ENCODE measurements at places on chromosomes 5 and 9. TPM values are rescaled to one million over a fixed set of nuclear protein-coding genes. Genes with fewer than 3 reads are reported as not detected.
A peak's percentile ranks its signal among the peaks of the same experiment; 100 is the strongest.

DNA sequence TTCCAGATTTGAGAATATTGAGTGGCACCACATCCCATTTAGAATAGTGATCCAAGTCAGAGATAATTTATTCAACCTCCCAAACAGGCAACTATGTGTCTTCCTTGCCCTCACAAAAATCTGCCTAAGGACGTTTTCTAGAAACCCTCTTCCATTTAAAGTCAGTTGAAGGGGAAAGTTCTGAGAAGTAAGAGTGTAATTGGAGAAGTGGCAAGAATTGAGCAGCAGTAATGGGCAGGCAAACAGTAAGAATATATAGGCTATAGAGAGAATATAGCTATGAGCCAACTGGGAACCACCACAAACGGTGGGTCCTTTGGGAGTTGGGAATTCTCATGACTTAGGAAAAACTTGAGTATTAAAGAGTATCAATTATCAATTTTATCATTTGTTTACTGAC is 31.1 kb upstream of the CETN3 start:
- no peak for DNase-seq

- peak; percentile 37 for DNase-seq
These were observed 626.6 kb upstream of the SGCD start for GRCh38 chr5:155700333-155700732.

- peak; percentile 37 for DNase-seq
These were observed 36.2 kb upstream of the ANKRD55 start for GRCh38 chr5:56269216-56269927.

DNA sequence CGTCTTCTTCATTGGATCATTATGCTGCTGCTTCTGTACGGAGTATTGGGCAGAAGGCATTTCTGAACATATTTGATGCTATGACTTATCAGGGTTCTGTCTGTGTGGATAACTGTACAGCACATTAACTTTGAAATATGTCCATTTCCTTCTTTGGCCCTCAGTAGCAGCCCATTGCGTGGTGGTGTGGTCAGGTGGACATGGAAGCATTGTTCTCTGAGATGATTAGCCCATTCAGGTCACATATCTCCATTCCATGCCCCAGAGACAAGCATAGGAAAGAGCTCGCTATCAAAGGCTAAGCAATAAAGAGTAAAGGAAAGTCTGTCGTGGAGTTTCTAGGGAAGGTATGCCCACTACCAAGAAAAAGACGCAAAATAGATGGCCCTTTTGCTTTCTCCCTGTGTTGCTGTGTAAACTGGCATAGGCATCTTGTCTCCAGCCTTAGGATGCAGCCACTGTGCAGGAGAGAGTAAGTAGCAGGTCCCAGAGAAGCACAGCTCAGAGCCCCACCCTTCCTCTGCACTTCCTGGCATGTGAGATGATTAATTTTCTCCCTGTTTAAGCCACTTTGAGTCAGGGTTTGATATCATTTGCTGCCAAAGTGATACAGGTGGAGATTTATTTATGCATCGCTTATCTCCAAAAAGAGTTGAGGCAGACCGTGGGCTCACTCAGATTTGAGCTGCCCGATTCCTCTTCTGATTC is 221.9 kb downstream of the PDZD2 start:
- no peak for DNase-seq

GRCh38 chr9:12614488-12614887 is 78.7 kb upstream of the TYRP1 start:
- no peak for DNase-seq

- DNase-seq, result no peak
These were observed 478.9 kb downstream of the SPATA31D1 start for GRCh38 chr9:82467436-82467835.

GRCh38 chr9:99103054-99103895 is 1.6 kb upstream of the TGFBR1 start:
- DNase-seq, result peak; percentile 36

GRCh38 chr5:60210810-60211209 is 317.3 kb upstream of the PDE4D start:
- DNase-seq, result peak; percentile 69

MARCOL gene
- not detected for total RNA-seq

SLC34A3 gene
- total RNA-seq, result not detected

DNA sequence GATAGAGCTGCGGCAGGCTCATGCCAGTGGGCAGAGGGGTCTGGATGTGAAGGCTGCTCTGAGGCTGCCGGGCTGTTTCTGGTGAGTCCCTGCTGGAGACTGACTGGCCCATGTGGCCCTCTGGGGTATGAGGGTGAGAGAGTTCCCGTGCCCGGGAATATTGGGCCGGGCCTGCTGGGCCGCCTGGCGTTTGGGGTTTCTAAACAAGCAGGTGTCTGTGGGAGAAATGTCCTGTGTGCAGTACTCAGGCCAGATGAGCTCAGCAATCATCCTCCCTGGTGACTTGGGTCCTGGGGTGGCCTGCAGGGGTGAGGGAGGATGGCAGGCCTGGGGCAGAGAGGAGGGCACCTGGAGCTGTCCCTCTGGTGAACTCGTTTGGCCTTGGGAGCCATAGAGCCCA is 74.9 kb downstream of the MACROH2A1 start:
- no peak for DNase-seq

SPINK13 gene
- not detected for total RNA-seq

GRCh38 chr9:132169672-132170392 is 8.0 kb downstream of the NTNG2 start:
- DNase-seq, result peak; percentile 86

DNA sequence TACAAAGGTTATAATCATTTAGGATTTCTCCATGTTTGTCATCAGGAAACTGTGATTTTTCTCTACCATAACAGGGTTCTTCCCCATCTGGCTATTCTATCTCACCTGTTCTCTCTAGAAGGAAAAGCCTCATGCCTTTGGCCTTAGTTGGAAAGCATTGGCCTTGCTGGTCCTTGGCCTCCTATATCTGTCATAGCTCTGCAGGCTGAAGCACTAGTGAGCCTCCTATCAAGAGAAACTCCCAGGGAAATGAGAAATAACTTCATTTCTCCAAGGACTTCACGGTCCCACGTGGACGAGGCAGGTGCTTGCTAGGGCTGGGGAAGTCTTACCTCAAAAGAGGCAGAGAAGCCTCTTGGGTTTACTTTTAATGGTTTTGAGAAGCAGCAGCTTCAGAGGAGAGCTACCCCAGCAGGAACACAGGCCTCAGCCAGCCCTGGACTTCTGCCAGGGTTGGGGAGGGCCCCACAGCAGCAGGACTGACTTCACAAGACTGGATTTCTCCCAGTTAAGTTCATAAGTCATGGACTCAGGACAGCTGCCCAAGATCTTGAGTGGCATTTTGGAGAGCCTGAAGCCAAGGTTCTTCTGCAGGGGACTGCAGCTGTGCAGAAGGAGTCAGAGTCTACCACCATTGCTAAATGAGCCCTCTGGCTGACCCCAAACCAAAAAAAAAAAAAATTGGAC is 15.8 kb upstream of the PSAT1 start:
- no peak for DNase-seq

GRCh38 chr5:96610747-96611146 is 51.4 kb upstream of the CAST start:
- DNase-seq, result no peak

- DNase-seq, result no peak
These were observed 54.8 kb upstream of the NKD2 start for GRCh38 chr5:953535-954449.

Measured in H9 (cell line).